ENCODE measurements at places on chromosomes 5 and 9.

GRCh38 chr9:133982971-133983720 is 9.0 kb downstream of the VAV2 start:
- no peak for DNase-seq

GRCh38 chr9:92589923-92590322 is 54.1 kb upstream of the ECM2 start:
- DNase-seq = no peak

GRCh38 chr5:88130211-88130815 is 138.3 kb downstream of the TMEM161B start:
- no peak for DNase-seq

GRCh38 chr5:1391691-1392090 is 46.8 kb upstream of the CLPTM1L start:
- no peak for DNase-seq

DNA sequence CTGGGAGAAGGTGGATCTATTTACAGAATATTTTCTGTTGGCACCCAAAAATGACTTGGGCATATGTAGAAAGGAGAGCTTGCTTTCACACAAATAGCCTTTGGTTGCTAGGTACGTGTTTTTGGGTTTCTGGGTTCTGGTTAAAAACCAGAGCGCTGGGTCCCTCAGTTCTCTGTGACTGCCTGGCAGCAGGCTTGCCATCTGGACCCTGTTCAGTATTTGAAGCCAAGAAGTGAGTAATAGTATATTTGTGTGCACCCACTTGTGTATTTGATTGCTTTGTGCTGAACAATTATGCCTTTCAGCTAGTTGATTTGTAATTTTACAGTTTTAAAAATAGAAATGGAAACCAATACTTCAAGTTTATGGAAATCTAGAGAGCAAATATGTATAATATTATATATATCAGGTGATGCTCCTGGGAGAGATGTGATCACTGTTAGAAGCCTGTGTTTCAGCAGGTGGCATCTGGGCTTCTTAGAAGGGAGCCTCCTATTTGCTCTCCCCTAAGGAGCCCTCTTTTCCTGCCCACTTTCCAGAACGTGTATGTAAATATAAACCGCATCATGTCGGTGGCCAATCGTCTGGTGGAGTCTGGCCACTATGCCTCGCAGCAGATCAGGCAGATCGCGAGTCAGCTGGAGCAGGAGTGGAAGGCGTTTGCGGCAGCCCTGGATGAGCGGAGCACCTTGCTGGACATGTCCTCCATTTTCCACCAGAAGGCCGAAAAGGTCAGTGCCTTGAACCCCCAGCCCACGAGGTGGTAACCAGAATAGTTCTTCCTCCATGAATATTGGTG is 153.6 kb downstream of the TRIO start:
- no peak for DNase-seq

GRCh38 chr9:91241909-91242308 is 119.8 kb downstream of the AUH start:
- DNase-seq = no peak

DNA sequence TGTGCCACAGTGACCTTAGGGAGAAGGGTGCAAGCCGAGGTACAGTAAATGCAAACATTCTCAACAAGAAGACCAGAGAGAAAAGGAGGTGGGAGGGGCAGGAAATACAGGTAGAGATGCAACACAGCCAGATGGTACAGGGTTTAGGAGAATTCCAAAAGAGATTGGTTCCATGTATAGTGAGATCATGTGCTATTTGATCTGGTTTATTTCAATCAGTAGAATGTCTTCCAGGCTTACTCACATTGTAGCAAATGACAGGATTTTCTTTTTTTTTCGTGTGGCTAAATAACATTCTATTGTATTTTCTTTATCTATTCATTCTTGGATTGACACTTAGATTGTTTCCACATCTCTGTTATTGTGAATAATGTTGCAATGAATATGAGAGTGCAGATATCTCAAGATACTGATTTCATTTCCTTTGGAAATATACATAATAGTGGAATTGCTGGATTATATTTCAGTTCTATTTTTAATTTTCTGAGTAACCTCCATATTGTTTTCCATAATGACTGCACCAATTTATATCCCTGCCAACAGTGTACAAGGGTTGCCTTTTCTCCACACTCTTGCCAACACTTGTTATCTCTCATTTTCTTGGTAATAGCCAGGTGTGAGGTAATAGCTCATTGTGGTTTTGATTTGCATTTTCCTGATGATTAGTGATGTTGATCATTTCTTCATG is 107.8 kb upstream of the GAS1 start:
- DNase-seq = no peak

Data from GDM1 (cell line).